ENCODE measurements at places on chromosomes 2 and 18.

DNA sequence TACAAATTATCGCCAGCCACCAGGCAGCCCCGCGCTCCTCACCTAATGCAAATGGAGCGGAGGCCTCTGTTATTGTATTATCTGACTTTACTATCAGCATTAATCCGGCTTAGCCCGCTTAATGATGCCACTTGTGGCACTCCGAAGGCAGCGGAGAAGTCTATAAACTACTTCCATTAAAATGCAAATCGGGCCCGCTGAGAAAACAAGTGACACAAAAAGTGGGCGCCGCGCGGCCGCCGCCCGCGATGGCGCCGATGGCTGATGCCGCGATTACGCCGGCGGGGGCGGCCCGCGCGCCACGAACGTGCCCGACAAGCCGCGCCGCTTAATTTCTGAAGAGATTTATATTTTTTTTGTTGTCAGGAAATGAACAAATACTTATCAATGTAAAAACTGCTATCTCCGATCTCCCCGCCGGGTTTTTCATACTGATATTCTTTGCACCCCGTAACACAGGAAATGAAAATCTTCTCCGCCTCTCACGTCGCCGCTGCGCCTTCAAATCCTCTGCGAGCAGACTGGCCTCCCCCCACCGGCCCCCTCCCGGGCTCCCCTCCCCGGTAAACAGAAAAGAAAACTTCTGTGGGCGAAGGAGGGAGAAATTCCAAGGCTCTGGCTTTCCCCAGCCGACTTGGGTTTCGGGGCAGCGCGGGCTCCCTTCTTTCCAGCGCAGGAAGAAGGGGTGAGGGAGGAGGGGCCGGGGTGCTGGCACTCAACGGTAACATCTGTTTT lies 221.8 kb downstream of the INSIG2 start:
- DNase-seq: no peak

GRCh38 chr18:31424383-31424988 lies 23.1 kb upstream of the DSG3 start:
- peak; percentile 32 for DNase-seq

GRCh38 chr18:51417643-51418483 lies 220.4 kb upstream of the MEX3C start:
- no peak for DNase-seq

DNA sequence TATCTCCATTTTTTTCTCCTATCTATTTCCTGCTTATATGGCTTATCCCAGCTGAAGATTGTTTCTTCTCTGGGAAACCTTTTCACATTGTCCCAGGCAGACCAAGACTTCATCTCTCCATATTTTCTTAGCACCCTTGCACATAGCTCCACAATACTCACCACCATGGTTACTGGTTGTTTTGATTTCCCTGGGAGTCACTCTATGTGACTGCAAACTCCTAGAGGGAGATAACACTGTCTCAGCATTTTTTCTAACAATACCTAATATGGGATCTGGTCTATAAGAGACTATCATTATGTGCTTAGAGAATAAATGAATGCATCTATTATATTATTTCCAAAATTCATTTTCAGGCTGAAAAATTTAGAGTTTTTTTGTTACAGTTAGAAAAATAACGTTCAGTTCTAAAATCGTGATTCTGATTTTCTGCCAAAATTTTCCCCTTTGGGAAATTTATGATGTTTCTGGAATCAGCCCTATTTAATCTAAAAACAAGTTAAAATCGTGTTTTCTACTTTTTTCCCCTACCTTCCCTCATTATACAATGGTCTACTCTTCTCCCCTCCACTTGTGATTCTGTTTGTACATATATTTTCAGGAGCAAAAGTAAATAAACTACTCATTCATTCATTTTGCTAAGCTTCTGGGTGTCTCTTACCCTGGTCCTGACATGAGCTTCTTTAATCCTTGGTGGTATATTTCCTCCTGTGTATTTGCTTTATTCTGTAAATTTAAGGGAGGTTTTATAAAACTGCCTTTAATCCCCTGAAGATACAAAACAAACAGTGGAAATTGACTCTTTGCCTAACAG lies 95.4 kb downstream of the HNMT start:
- DNase-seq: no peak

- no peak for DNase-seq
Measured at GRCh38 chr2:95266781-95267430, 7.3 kb upstream of the PROM2 start.

DNA sequence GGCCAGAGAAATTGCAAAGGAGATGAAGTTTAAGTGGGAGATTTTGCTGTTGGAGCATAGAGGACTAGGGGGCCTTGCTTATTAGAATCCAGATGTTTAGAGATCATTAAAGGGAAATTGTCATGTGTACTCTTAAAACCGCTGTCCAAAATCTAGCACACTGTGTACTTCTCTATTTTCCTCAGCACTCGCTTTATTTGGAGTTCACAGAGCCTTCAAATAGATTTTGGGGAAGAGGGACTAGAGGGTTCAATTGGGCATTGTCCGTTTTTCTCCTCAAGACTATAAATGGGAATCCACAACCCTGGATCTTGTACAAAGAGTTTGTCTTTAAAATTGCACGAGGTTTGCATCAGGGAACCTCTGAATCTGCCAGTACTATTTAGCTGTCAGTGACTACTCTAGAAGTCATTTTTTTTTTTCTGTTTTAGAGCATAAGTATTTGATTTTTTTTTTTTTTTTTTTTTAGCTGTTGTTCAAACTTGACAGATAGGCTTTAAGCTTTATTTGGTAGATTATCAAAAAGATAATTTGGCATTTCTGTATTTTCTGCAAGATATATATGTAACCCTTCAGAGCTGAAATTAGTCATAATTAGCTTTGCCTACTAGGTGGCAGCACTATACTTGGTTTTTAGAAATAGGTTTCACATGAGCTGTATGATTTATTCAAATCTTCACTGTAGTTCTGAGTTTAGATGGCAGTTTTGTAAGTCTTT lies 14.2 kb downstream of the PMS1 start:
- DNase-seq: peak; percentile 76

DNA sequence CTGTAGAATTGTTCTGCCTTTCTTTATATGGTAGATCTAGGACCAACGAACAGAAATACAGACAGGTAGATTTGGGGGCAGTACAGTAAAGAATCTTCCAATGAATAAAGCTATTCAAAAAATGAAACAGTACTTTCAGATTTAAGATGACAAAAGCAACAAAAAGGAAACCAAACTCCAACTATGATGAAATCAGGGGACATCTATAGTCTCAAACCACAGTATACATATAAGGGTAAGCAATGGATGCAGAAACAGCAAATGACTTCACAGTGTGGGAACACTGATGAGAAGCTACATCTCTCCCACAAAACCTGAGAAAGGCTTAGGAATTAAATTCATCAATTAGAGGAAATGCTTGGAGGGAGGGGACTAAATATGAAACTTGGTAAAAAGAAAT lies 202.5 kb downstream of the CTNNA2 start:
- no peak for DNase-seq

DNA sequence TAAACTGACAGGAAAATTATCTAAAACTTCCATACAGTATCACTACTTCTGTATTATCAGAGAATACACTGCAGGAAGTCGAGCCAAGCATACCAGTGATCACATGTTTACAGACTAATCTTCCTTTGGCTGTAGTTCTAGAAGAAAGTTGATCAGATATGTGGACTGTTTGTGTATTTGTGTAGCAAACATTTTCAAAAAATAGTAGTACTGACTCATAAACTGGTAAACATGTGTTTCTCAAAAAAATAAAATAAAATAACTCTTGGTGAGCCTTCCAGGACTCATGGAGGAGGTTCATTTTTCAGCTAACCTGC lies 148.9 kb upstream of the SLC39A10 start:
- DNase-seq: no peak

DNA sequence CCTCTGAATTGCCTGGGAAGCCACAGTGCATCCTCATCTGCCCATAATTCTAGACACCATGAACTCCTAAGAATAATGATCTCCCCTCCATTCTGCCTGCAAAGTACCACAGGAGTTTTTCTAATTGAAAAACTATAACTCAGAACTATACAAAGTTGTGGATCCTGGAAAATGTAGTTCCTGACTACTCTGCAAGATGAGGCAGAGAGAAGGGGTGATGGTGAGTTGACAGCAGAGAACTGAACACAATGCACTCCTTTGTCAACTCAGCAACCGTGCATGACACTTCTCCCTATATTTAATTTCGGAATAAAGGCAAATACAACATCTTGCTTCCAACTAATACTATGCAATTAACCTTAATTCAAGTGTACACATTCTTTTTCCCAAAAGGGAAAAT lies 471.1 kb upstream of the FAM98A start:
- no peak for DNase-seq

- no peak for DNase-seq
Measured at GRCh38 chr2:31207790-31208189, 9.5 kb downstream of the CAPN14 start.

DNA sequence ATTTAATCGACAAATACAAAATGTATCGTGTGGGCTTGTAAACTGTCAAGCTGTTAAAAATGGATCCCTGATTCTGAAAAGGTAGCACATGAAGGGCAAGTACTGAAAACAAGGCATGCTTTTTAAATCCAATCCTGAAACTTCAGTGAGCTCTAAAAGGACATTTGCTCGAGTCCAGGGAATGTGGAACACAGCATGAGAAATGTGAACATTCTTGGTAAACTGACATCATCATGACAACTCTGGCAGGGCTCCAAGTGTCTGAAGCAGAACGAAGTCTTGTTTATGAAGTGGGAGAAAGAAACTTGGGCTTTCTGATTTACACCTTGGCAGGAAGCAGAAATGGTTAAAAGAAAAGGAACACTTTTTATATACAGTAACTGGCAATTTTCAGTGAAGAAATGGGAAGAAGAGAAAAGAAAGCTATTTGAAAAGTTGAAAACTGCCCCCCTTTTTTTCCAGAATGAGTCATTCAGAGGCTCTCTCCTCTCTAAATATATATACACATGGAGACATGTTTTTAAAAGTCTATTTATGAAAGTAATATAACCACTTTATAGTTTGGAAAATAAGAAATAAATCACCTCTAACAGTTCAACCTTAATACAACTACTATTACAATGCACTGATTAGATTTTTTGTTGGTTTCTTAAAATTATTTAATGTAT lies 120.8 kb downstream of the GAREM1 start:
- DNase-seq: peak; percentile 90

DNA sequence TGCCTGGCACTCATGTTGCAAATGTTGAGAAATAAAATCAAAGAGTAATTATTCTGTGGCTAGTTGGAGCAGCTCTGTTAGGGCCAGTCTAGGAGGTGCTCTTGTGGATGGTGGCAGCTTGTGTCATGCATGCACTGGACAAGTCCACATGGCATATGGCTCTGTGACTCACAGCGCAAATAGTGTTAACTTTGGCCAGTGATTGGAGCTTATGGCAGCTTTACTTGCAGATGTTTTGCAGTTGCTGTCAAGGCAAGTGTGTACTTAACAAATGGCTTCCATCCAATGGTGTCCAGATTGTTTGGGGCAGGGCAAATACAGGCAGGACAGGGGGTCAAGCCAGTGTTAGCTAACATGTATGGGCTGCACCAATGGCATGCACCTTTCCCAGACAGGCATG lies 26.1 kb upstream of the TMX3 start:
- DNase-seq: no peak

- no peak for DNase-seq
Measured at GRCh38 chr18:52730972-52731619, 391.1 kb downstream of the DCC start.

- no peak for DNase-seq
Measured at GRCh38 chr2:177726931-177727348, 334.4 kb downstream of the AGPS start.

GRCh38 chr18:48320639-48320945 lies 88.6 kb downstream of the ZBTB7C start:
- no peak for DNase-seq

DNA sequence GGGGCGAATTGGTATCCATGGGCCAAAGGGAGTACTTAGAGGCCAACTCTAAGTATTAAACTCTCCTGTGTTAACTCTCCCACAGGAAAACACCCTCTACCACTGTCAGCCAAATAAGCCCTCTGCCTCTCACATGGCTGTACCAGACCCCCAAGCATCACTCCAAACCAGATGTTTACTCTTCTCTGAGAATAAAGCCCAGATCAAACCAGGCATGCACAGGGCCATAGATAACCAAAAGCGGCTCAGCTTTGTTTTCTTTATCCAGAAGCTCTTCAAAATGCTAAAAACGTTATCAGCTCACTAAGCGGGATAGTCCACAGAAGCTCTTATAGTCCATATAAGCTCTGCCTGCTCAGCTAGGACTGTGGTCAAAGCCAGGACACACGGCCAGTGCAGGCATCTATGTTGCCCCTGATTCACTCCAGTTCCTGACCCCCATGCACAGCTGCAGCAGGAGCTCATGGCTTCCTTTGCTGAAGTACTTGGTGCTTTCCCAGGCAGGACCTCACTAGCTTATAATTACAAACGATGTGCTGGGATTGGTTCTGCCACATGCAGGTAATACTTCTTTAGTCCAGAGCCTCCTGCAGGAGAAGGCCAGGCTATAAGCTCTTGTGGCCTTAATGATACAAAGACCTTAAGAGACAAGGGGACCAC lies 21.0 kb upstream of the SEMA4C start:
- no peak for DNase-seq

DNA sequence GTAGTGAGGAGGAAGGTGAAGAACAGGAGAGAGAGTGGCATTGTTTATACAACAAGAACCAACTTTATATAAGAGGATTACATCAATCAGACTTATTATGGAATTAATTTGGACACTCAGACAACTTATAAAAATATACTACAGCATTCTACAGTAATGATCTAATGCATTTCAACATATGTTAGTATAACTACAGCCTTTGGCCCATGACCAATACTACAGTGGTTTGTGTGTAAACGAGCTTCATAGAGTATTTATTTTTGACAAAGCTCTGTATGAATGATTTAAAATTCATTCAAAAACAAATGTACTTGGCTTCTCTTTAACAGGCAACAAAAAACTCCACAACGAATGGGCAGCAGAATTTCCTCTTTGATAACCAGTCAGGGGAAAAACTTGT lies 72.8 kb downstream of the ZNF521 start:
- no peak for DNase-seq

- DNase-seq: no peak
Measured at GRCh38 chr18:49119401-49119800, 168.6 kb upstream of the SMAD7 start.

GRCh38 chr18:11042247-11042646 lies 107.1 kb downstream of the PIEZO2 start:
- DNase-seq: no peak

GRCh38 chr2:159298967-159299366 lies 12.5 kb upstream of the WDSUB1 start:
- no peak for DNase-seq

- DNase-seq: no peak
Measured at GRCh38 chr2:152038441-152038958, 60.3 kb downstream of the CACNB4 start.

GRCh38 chr2:50181212-50181611 lies 850.7 kb downstream of the NRXN1 start:
- DNase-seq: peak; percentile 23

DNA sequence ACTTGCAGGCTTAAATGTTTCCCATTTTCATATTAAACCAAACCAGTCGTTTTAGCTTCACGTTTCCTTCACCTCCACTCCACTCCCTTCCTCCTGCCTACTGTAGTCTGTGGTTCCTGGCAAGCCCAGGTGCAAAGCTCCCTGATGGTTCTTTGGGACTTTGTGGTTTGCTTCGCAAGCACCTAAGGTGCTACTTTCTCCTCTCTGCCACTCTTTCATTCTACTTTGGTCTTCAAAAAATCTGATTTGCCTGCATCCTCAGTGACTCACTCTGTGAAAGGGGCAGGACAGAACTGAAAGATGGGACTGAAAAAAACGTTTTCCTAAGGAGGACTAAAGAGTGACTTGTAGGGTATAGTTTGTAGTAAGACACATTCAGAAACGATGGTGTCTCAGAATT lies 228.4 kb downstream of the CYRIA start:
- DNase-seq: no peak

- no peak for DNase-seq
Measured at GRCh38 chr2:178269438-178270224, 75.3 kb downstream of the OSBPL6 start.

GRCh38 chr2:101679037-101679726 lies 18.3 kb upstream of the MAP4K4 start:
- no peak for DNase-seq

Data from RKO (cell line).